ENCODE measurements at places on chromosomes 11 and 22. TPM values are rescaled to one million over a fixed set of nuclear protein-coding genes. Genes with fewer than 3 reads are reported as not detected.

GRCh38 chr11:134233729-134234179 lies 9.3 kb downstream of the VPS26B start:
- DNase-seq = no peak

DNA sequence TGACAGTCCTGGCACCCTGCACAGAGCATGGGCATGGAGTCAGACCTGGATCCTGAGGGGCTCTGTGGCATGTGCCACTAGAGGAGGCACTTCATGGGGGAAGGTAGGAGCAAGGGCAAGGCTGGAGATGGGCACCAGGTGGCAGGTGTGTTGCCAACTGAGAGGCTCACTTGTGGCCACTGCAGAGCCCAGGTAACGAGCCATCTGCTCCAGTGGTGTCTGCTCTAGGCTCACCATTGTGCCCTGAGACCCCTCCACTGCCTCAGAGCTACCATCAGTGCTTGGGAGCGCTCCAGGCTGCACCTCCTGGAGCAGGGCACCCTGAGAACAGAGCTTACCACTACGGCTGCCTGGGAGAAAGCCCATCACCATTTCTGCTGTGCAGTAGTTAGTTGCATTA lies 1.3 kb upstream of the ZDHHC8 start:
- no peak for DNase-seq

Gene HEPHL1
- 0.02 TPM for polyA plus RNA-seq

DNA sequence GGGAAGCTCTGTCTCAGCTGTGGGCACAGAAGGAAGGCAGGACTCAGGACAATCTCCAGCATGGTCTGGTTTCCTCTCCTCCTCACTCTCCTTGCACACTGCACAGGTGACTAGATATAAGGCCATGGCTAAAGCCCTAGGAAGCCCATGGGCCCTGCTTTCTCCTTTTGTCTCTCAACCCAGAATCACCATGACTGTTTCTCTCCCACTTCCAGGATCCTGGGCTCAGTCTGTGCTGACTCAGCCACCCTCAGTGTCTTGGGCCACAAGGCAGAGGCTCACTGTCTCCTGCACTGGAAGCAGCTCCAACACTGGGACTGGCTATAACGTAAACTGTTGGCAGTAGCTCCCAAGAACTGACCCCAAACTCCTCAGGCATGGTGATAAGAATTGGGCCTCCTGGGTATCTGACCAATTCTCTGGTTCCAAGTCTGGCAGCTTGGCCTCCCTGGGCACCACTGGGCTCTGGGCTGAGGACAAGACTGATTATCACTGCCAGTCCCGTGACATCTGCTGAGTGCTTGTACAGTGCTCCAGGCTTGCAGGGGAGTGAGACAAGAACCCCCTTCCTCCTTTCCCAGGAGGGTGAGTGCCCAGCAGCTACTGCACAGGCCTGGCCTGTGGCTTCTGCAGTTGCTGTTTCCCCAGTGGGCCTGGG lies 104.0 kb upstream of the TOP3B start:
- DNase-seq = peak; percentile 54

DNA sequence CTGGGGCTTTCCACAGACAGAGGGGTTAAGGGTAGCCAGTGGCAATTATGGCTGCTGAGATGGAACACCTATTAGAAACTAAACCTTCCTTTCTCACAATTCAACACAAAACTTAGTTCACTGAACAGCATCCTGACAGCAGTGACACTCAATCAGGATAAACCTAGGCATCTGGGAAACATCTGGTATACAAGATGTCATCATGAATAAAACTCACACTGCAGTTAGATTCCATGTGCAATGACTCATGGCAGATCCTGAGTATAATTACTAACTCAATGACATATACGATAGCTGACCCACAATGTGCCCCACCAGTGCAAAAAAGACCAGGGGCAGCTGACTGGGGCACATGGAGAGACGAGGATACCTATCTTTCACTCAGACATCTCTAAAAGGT lies 17.7 kb downstream of the RBFOX2 start:
- DNase-seq = peak; percentile 92

Gene OR5W2
- polyA plus RNA-seq = not detected

DNA sequence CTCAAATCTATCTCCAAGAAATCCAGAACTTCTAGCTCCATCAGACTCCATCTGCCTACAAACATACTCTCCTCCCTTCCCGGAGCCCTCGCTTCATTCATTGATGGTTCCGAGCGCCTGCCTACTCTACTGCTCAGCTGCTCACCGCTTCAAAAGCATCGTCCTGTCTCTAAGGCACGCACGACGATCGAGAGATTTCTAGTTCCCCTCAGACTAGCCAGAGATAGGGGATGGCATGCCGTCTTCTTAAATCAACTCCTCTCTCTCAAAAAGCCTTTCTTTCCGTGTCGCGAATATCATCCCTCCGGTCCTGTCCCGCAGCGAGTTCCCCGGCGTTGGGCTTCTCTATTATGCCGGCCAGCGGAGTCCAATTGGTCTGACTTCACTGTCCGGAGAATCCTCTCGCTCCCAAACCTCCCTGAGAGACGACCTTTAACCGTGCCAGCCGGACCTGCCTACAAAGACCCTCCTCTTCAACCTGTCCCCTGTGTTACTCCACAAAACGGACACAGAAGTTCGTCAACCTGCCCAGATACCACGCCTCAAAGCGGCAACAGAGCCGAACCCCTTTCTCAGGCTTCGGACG lies 592 bp downstream of the EEF1G start:
- no peak for DNase-seq

GRCh38 chr11:3840870-3841425 lies at the start of gene RHOG:
Gene RHOG (minus strand): TSS chr11:3840959. CDS start chr11:3828138, 12,821 bp downstream.
- peak; percentile 76 for DNase-seq

- no peak for DNase-seq
Measured at GRCh38 chr22:20590477-20591294, 83.3 kb downstream of the MED15 start.

Gene ELP4
- 6.8 TPM for polyA plus RNA-seq

- no peak for DNase-seq
Measured at GRCh38 chr11:33682446-33682845, 18.2 kb downstream of the C11orf91 start.

GRCh38 chr11:12223771-12224536 lies 113.6 kb downstream of the MICAL2 start:
- peak; percentile 27 for DNase-seq

Gene SOX6
- polyA plus RNA-seq = 1.7 TPM

DNA sequence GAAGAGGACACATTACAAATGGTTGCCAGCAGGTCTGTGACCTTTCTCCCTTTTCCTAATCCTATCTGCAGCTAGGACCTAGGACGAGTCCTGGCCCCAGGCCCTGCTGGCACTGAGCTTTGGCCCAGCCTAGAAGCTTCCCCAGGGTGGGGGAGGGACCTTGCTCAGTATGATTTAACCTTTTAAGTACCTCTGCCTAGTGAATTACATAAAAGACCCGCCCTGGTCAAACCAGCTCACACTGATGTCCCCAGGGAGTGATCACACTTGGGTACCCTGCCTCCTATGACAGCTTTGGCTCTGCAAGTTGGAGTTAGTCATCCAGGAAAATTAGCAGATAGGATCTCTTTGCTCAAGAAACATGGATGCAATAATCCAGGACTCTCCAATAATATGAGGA lies 21.9 kb downstream of the ASCC2 start:
- DNase-seq = no peak

- DNase-seq = peak; percentile 81
Measured at GRCh38 chr22:32649515-32650200, 151.8 kb upstream of the TIMP3 start.

Gene OR9G1
- not detected for polyA plus RNA-seq

DNA sequence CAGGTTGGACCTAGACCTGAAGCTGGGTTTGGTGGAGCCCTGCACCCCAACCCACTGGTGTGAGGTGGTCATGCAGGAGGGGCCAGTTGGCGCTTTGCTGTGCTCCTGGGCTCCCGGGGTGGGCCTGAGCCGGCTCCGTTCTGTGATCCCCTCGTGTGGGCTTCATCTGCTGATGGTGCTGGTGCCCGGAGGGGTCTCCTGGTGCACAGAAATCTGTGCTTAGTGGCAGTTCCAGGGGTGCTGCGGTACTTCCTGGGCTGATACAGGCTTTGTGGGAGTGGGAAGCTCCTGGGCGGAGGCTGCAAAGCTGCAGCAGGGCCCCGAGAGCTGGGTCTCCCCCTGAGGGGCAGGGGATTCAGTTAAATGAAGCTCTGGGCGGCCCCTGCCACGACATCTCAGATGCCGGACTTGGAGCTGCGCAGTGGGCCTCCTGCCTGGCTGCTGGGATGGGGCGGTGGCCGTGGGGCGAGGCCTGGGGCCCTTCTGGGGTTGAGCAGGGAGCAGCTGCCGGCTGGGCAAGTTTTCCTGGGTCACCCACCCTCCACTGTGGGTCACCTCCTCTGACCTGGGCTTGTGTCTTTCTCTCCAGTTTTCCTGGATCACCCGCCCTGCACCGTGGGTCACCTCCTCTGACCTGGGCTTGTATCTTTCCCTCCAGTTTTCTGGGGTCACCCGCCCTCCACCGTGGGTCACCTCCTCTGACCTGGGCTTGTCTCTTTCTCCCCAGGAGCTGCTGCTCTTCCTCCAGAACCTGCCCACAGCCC lies 410.5 kb downstream of the TBC1D22A start:
- no peak for DNase-seq

Gene CRYBA4
- not detected for polyA plus RNA-seq

GRCh38 chr11:15038963-15039362 lies 34.4 kb upstream of the CALCB start:
- peak; percentile 15 for DNase-seq

Gene SNX32
- polyA plus RNA-seq = 0.69 TPM

DNA sequence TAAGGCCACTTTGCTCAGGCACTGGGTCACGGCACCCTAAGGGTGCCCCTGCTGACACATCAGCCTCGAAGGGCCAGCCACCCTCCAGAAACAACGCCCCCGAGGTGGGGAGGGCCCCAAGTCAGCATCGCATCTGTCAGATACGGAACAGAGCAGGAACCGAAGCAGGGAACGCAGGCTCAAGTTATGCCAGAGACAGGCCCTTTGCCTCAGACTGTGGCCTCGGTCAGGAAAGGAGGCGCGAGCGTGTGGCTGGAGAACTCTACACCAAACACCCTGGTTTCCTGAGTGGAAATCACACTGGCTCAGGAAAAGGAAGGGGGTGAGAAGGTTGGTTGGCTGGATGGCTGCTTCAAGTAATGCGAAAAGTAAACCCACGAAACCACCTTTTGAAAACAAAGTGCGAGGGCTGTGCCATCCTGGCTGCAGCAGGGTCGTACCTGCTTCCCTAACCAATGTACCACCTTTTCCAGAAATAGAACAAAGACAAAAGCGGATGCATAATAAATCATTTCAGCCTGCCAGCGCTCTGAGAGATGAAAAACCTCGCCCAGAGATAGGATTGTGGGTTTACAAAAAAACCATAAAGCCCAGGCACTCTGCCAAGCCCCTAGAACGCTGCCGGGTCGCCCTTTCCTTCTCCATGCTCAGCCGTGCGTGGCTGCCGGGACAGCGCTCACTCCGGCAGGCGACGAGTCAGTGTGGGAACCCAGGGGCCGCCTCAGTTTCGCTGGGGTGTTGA lies 38.6 kb downstream of the TRMU start:
- no peak for DNase-seq

Gene ESAM
- 0.20 TPM for polyA plus RNA-seq

- no peak for DNase-seq
Measured at GRCh38 chr22:49271831-49272230, 555.8 kb downstream of the BRD1 start.

DNA sequence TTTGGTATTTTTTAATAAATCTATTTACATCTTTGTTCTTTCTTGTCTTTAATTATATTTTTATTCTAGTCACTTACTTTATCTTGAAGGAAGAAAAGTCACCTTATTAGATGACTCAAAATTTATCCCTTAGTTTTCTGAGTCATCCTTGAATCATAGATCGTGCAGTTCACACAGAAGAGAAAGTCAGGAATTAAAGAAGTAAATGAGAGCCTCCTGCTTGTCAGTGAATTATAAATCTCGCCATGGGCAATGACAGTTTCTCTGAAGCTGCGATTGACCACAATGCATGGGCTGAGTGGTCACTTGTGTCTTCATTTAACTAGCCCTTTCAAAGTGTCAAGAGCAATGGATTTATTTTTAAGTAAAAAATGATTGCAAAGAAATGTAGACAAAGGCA lies 91.2 kb downstream of the LUZP2 start:
- DNase-seq = peak; percentile 79

- DNase-seq = peak; percentile 76
Measured at GRCh38 chr11:58513747-58514367, 6.0 kb upstream of the OR5B21 start.

- DNase-seq = no peak
Measured at GRCh38 chr22:23063539-23064380, 6.6 kb upstream of the GNAZ start.

Gene GAB4
- polyA plus RNA-seq = not detected

GRCh38 chr11:105183426-105183825 lies 43.9 kb upstream of the CARD18 start:
- no peak for DNase-seq

DNA sequence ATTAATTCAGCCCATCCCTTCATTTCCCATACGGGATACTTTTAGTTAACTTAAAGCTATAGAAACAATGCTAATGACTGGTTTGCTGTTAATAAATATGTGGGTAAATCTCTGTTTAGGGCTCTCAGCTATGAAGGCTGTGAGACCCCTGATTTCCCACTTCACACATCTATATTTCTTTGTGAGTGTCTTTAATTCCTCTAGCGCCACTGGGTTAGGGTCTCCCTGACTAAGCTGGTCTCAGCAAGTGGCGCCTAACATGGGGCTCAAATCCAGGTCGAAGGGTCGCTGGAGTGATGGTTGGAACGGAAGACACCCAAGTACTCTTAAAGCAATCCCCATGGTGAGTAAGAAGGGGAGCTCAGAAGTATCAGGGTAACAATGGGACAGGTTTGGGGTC lies 14.4 kb upstream of the OOSP1 start:
- no peak for DNase-seq

GRCh38 chr11:63508009-63508408 lies 2.1 kb downstream of the LGALS12 start:
- DNase-seq = no peak
